Ecto neural progenitor cell (in vitro differentiated cells): ENCODE measurements at places on chromosomes 2 and 18.

DNA sequence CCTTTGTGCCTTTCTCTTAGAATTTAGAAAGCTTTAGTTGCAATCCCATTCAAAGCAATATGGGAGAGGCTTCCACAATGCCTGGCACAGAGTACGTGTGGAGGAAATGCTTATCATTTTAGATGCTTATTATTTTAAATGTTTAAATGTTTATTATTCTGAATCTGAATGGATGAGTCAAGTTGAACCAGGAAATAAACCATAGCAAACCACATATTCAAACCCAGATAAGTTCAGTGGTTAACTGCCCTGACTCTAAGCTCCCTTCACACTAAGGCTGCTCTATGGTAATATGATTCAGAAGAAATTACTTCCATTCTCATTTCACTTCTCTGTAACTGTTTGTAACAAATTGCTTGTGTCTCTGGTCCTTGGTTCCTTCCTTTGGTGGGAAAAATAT, 5.2 kb upstream of the PPP4R1 start:
- no peak for DNase-seq

GRCh38 chr2:74849228-74849892, 15.4 kb downstream of the HK2 start:
- DNase-seq = no peak

- DNase-seq = no peak
Observed at GRCh38 chr2:161312996-161313395, 4.8 kb downstream of the PSMD14 start.

GRCh38 chr2:10924441-10924840, 12.7 kb downstream of the KCNF1 start:
- DNase-seq = no peak

- DNase-seq = no peak
Observed at GRCh38 chr2:191202209-191202721, 42.9 kb upstream of the MYO1B start.

- no peak for DNase-seq
Observed at GRCh38 chr2:220051716-220052115, 424.3 kb downstream of the SLC4A3 start.

GRCh38 chr2:233021771-233022170, 8.7 kb upstream of the NGEF start:
- no peak for DNase-seq

GRCh38 chr18:25503567-25504081, 151.7 kb upstream of the ZNF521 start:
- peak; percentile 64 for DNase-seq

DNA sequence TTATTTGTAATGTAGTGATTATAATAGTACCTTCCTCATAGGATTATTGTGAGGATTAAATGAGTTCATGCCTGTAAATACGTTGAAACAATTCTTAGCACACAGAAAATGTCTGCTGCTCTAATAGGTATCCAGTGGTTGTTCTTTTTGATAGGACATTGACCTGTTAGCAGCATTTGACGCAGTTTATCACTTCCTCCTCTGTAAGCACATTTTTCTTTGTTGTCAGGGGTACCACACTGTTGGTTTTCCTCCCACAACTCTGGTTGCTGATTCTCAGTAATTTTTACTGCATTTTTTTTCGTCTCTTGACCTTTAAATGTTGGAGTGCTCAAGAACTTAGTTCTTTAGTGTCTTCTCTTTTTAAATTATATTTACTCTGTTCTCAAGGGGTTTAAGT, 15.4 kb downstream of the PPM1B start:
- no peak for DNase-seq

DNA sequence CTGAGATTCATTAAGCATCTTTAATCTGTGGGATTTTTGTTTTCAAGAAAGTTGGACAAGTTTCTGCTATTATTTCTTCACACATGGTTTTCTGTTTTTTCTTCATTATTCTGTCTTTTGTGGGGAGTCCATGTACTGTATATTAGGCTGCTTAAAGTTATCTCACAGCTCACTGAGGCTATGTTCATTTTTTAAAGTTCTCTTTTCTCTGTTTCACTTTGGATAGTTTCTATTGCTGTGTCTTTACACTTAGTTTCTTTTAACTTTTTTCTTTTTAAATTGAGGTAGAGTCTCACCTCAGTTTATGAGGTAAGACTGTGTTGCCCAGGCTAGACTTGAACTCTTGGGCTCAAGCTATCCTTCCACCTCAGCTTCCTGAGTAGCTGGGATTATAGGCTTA, 8.6 kb downstream of the OSBPL6 start:
- no peak for DNase-seq

DNA sequence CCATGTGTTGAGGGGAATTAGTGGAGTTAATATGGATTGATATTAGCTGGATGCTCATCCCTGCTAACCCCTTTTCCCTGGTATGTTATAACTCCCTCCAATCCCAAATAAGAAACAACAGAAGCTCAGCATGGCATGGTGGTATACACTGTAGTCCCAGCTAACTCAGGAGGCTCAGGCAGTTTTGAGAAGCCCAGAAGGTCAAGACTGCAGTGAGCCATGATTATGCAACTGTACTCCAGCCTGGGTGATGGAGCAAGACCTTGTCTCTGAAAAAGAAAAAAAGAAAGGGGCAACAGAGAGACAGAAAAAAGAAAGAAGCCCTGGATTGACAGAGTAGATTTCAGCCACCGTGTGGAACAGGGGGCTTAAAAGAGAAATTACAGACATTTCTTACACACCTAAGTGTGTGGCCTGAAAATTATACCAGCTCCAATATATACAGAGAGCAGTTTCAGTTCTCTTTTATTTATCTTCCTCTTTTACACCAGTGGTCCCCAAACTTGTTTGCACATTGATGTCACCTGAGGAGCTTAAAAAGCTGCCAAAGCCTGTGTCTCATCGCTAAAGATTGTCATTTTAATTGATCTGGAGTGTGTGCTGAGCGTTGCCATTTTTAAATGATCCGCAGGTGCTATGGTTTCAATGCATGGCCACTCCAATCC, 203.6 kb downstream of the UBE2E3 start:
- no peak for DNase-seq

- DNase-seq = no peak
Observed at GRCh38 chr2:29259221-29259620, 144.0 kb downstream of the CLIP4 start.

GRCh38 chr2:19205983-19206533, 152.4 kb downstream of the OSR1 start:
- DNase-seq = no peak

- DNase-seq = peak; percentile 66
Observed at GRCh38 chr2:9757501-9758264, 85.6 kb upstream of the TAF1B start.

DNA sequence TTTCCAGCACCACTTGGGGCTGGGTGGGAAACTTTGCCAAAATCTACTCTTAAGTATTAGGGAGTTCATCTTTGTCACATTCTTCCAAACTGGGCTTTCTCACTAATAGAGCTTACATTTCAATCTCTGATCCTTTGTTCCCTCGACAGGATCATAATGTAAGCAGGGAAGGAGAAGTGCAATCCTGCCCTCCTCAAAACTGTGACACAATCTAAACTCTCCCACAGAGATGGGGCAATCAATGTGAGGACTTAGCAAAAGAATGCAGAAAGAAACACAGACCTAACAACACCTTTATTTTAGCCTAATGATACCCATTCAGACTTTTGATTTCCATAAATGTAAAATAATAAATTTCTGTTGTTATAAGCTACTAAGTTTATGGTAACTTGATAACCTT, 40.8 kb downstream of the DSEL start:
- no peak for DNase-seq

DNA sequence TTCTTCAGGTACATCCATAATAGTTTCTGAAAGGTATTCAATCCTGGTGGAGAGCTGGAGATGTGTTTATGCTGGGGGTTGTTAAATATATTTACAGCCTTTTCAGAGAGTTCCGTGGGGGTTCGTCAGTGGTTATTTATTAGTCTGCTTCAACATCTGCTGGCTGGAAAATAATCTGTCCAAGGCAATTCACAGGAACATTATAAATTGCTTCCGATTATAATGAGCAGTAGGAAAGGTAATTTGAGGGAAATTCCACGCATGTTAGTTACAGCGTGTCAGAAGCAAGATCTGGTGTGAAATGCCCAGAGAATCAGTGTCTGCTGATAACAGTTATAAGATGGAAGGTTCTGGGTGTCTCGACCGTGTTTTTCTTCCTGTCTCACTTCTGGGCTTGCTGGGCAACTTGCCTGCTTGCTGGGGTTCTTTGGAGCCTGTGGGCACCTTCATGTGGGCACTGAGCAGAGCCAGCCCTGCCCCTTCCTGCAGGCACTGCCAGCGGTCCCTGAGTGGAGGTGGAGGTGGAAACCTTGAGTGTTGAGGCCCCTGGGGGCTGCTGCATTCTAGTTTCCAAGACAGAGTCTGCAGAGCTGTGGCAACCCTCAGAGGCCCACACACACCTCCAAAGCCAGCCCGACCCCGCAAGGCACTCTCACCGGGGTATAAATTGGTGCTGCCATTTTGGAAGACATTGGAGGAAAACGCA, 185.7 kb downstream of the FAM210A start:
- DNase-seq = no peak

DNA sequence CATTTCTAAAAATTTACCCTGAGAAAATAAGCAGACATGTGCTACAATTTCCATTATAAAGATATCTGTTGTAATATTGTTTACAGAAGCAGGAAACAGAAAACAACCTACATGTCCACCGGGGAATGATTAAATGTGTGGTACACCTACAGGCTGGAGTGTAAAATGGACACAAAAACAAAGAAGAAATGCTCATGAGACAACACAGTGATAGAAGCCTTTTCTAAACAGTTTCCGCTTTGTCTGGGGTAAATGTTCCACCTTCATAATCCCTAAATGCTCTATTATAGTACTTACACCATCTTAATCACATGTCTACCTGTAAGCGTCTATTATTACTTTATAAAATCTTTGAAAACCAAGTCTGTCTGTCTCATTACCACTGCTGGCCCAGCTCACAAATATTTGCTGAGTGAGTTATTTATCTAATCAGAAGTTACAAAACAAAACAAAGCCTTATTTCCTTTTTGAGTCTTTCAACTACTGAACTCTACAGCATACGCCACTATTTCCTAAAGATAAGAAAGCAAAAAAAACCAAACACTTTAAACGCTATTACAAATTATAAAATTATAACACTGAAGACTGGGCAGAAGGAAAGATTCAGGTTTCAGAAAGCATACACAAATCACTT, 95.3 kb downstream of the PIGN start:
- no peak for DNase-seq

- no peak for DNase-seq
Observed at GRCh38 chr2:67346718-67347407, 50.3 kb upstream of the ETAA1 start.

DNA sequence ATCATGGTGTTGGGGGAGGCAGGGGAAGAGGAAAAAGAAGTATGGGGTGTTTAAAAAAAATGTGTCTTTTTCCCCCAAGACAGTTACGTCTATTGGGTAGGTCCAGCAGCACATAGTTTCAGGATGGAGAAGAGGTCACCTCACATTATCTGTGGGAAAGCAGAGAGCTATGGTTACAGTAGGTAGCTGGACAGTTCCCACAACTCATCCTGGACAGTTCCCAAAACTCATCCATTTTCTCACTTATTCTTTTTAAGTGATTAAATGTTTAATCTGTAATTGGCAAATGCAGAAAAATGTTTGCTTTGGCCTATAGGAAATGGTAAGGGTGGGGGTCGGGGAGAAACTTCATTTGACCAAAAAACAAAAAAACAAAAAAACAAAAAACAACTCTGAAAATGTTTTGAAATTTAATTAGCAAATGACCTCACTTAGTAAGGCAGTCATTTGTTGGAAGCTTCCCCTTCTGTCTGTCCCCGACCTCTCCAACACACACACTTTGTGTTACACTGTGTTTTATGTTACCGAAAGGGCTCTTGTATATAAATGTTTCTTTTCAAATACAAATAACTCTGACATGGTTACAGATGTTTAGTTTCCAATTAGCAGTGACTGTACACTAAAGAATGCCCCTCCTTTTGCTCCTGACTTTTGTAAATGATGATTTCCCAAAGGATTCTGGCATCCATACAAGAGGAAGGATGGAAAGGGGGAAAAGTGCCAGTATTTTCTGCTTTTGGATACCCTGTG, 173.3 kb upstream of the ZFP36L2 start:
- no peak for DNase-seq

- no peak for DNase-seq
Observed at GRCh38 chr18:13005289-13005688, 14.1 kb downstream of the CEP192 start.

- no peak for DNase-seq
Observed at GRCh38 chr2:106142683-106143082, 51.4 kb downstream of the UXS1 start.

DNA sequence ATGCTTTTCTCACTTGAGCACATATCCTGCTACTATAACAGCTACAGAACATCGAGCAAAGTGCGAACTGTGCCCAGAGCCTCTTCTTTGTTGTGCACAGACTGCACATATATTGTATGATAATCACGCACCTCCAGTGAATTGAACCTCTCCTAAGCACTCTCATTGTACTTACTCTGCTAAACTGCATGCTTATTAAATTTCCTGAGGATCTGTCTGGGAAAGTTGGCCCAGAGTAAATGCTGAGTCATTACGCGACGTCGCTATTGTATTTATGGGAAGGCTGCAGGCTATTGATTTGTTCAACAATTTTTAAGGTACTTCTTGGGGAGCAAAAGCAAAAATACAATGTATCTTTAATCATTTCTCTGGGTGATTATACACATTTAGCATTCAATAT, 399.6 kb upstream of the DSEL start:
- DNase-seq = no peak

DNA sequence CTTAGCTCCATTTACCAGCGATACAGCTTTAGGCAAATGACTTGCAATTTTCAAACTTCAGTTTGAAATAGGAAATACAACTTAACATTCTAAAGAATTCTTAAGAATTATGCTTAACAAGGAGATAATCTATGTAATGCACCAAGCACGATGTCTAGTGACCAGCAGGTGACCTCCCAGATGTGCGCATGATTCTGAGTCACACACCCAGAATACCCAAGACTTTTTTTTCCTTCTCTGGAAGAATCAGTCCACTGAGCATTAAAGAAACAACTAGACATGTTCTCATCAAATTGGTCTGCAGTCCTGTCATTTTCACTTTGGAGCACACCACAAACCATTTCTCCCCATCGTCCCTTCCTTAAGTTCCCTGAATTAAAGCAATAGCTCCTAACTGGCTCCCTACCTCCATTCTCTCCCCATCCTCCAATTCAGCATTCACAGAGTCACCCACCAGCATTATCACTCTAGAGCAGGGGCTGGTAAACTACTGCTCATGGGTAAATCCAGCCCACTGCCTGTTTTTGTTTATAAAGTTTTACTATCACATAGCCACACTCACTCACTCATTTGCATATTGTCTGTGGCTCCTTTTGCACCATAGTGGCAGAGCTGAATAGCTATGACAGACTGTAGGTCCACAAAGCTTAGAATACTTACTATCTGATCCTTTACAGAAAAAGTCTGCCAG, 13.2 kb downstream of the EVA1A start:
- no peak for DNase-seq
